Psoas muscle (tissue), 8 donors: ENCODE measurements at places on chromosomes 1 and 21. TPM values are rescaled to one million over a fixed set of nuclear protein-coding genes. Genes with fewer than 3 reads are reported as not detected.

- no peak for DNase-seq
These were observed 6.8 kb upstream of the PLXNA2 start for GRCh38 chr1:208251015-208251414.

DNA sequence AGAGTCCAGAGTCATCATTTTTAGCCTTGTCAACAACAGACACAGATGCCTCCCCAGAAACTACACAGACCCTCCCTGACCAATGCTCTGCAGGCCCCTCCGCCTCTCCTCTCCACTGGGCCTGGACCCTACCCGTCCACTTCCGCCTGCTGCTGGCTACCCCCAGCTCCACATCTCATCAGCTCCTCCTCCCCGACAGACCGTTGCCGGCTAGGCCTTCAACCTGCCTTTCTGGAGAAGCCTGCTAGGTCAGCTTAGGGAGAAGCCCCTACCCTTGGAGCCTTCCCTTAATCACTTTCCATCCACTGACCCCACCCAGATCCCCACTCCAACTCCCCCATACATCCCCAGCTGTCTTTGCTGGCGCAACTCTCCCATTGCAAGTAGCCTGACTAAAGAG lies 1.4 kb downstream of the TRIM17 start:
- no peak for DNase-seq

GRCh38 chr1:83746234-83746633 lies 252.7 kb downstream of the TTLL7 start:
- DNase-seq: no peak

DNA sequence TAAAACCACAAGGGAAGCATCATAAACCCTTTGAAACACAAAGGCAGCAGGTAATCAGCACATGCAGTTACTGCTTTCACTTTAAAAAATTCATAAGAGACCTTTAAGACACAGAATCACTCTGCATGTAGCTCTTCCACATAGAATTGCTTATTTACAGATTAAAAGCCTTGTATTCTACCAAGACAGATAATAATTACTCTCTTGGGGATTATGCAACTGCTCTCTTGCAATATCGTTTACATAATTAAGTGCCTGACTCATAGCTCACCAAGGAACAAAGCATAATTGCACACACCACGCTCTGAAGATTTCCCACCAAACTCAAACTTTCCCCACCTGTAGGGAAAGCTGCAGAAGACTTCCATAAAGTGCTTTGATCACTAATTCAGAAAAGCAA lies 87.9 kb downstream of the VAV3 start:
- no peak for DNase-seq

DNA sequence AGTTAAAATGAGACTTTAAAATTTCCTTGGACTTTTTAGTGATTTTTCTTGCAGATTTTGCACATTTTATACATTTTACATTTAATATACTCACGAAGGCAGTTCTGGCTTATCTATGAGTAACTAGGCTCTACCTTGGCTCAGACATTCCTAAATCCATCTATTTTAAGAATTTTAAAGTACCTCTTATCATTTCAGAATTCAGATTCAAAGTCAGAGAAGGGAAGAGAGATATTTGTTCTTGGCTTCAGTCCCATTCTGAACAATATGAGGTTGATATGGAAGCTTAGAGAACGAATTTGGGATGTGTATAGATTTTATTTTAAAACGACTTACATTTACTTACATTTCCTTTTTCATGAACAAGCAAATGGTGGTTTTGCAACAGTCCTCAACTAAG lies 230.2 kb downstream of the LMO4 start:
- DNase-seq: no peak

DNA sequence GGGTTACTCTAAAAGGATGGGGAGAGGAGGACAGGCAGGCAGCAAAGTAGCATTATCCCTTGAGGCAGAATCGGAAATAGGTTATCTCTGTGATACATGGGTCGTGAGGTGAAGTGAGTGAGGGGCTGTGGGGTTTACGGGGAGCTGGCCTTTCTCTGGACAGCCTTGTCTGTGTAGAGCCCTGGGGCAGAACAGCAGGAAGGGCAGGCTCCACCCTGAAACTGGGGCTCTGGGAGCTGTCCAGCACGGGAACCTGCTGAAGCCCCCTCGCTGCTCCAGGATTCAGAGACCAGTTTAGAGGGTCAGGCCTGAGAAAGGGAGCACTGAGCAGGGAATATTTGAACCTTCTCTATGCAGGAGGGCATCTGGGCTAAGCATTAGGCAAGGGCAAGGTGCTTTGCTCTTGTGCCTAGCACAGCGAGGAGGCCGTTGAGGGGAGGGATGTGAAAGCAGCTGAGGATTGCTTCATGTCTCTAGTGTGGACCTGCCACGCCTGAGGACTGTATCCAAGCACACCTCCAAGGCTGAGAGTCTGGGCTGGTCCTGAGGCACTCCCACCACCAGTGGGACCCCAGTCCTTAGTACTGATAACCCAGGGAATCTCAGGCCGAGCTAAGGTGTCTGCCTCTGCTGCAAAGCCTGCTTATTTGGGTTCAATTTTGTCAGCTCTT lies 55.8 kb downstream of the NAV1 start:
- no peak for DNase-seq

DNA sequence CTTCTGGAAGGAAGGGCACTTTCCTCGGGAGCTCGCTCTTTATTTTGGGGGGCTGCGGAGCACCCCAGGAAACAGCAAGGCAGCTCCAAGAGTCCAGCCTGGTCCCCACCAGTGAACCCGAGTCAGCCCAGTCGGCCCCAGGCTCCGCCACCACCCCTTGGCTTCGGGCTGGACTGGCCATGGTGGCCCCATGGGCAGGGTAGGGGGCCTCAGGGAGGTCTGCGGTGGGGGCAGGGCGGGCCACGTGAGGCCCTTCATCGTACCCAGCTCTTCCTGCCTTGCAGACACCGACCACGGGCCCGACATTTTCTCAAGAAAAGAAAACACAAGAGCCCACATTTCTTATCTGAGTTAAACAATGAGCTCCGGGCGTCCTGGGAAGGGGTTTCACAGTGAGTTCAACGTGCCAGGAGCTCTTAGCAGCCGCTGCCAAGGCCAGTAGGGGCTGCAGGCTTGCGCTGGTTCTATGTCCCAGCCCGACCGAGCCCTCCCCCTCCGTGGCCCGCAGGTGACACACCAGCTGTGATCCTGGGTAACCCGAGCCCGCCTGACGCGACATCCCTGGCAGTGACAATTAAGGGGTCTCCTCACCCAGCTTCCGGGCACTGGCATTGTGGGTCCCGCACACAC lies 66.2 kb downstream of the PRDM16 start:
- no peak for DNase-seq

DNA sequence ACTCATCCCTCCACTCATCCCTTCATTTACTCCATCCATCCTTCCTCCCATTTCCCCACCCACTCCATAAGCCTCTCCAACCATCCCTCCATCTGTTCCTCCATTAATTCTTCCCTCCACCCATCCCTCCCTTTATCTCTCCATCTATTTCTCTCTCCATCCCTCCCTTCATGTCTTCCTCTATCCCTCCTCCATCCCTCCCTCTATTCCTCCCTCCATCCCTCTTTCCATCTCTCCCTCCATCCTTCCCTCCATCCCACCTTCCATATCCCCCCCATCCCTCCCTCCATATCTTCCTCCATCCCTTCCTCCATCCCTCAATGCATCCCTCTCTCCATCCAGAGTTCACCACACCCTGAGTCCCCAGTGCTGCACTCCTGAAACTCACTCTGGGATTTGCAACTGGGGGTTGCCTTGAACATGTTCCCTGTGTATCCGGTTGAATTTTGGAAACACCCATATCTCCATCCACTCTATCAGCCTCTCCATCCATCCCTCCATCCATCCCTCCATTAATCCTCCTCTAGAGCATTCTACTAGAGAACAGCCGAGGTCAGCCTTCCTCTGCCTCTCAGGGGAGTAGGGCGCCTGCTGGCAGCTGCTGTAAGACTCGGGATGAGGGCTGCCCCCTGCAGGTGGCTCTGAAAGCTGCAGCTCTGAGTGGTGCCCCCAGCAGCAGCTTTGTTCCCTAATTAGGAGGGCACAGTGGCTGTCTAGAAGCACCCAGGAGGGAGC lies 39.4 kb downstream of the ABCG1 start:
- peak; percentile 66 for DNase-seq

DNA sequence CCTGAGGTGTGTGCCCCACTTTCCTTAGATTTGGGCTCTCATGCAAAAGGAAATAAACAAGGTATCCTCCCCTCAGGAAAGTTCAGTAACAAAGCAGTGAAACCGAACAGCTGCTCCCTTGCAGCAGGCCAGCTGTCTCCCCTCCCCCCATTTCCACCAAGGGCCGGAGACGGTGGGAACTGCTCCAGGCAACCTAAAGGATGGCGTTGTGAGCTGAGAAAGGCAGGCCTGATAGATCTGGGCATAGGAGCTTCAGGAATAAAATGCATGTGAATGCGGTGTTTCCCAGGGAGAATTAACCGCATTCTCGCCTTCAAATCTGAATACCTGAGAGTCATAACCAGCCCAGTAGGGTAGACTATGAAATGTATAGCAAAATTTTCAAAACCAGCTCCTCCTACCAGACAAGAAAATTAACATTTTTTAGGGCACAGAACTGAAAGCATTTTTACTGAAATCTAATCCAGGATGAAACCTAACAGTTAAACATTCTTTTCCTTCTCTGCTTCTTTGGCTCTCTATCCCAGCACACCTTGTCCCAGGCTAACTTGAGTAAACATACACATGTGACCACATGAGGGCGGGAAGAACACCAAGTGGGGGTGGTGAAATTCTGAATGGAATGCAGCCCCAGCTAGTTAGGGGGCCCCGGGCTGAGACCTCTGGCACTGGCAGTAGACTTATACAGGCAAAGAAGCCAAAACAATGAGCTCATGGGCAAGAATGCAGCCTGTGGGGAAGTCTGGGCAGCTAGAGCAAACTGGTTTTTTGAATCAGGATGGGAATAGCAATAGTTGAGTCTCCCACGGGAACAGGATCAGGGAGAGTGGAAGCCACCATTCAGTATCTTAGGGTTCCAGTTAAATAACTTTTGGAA lies 11.5 kb downstream of the MCL1 start:
- DNase-seq: peak; percentile 92

DNA sequence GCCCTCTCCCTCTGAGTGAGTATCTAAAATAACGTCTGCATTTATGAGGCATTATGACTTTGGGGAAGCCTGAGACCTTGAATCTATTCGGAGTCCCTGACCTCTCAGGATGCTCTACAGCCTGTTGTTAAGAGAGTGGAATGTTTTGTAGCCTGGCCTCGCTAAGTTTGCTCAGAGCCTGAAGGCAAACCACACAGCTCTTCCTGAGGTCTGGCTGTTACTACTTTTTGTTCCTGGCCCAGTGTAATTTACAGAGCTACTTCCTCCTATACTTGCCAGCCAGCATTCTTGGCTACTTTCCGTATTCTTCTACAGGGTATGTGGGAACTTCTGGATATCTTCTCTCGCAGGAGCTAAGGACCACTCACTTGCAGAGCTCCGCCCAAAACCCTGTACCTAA lies 3.6 kb upstream of the ZMYM4 start:
- no peak for DNase-seq

GRCh38 chr1:157113631-157114030 lies 14.0 kb upstream of the ETV3L start:
- no peak for DNase-seq

The SLC44A3 gene
- not detected for polyA plus RNA-seq

The APOBEC4 gene
- not detected for polyA plus RNA-seq

The ABCA4 gene
- polyA plus RNA-seq: 0.03 TPM

The PLA2G5 gene
- 0.43 TPM for polyA plus RNA-seq

The TSPEAR gene
- polyA plus RNA-seq: not detected
